Fibroblast of skin of abdomen (primary cell): ENCODE measurements at places on chromosomes 16 and 17.

DNA sequence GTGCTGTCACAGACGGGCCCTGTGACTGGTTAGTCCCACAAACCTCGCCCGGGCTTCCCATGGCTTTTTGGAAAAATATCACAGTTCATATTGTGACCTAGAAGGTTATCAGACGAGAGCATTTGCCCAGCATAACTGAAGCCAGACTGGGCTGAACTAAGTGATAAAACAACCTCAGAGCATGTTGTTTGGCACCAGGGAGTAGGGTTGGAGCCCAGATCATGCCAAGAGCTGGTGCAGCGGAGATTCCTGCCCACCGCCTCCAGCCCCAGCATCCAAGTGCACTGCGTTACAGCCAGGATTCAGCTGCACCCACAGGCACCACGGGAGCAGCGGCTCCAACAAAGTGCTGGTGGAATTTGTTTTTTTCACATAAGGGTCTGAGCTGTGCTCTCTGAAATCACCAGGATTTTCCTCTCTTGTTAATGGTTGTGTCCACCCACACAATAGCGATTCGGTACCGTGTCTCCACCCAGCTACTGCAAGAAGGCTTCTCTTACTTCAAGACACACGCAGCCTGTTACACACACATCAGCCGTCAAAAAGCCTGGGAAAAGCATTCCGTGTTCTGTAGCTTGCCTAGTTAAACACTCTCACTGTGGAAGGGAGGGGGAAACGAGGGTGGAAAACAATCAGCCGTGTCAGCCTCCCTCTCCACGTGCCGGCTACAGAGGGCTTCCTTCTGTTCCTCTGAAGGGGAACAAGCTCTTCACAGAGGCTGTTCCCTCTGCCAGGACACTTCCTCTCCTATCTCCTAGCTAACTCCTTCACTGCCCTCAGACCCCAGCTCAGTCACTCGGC lies 273.8 kb downstream of the C16orf95 start:
- no peak for DNase-seq

DNA sequence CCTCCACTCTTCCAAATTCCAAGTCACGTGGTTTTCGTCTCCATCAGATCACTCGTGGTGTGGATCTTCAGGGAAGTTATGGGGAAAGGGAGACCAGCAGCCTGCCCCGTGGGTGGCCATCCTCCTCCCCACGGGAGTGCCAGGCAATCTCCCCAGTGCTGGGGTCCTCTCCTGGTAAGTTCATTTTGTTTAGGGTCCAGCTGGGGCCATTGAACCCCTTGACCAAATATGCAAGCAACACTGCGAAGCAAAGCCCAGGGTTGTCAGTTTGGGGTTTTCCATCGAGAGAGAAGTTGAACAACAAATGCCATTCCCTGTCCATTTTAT lies 4.1 kb upstream of the LCMT1 start:
- DNase-seq: no peak

DNA sequence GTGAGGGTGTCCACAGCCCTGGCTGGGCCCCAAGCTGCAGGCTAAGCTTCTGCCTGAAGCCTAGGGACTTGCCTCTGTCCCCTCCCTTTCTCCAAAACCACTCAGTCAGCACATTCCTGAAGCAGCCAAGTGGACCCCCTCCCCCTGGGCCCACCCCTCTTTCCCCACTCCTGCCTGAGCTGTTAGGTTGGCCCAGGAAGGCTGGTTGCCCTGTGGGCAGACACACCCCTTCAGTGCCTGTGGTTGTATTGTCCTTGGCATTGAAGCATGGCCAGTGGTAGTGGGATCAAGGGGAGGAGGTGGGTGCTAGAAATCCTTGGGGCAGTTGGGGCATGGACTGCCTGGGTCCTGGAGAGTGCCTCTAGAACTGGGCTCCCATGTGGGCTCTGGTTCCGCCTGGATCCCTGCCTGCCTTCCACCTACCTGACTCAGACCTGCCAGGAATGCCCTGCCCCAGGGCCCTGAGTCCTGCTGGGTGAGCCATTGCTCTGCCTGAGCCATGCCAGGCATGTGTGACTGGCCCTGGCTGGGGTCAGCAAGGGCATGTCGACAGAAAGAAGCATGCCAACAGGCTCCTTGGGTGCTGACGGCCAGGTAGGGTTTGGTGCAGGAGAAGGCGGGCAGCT lies 2.1 kb downstream of the TRAF4 start:
- no peak for DNase-seq

DNA sequence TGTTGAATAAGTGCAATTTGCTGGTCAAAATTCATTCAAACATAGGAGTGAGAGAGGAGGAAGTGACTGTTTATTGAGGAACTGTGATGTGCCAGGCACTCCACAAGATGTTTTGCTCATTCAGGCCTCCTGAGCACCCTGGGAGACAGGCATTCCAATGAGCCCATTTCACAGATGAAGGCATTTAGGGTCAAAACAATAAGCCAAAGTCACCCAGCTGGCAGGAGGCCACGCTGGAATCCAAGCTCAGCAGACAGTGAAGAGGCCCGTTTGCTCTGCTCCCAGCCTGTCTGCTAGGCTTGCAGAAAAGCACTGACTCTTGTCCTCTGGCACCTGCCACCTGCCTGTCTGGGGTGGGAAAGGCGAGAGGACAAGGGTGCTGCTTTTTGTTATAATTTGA lies 10.1 kb upstream of the SLC25A39 start:
- DNase-seq: no peak

- no peak for DNase-seq
These were observed 27.3 kb downstream of the CIBAR2 start for GRCh38 chr16:85084841-85085510.

GRCh38 chr16:87974178-87974577 lies 22.9 kb downstream of the BANP start:
- no peak for DNase-seq
